T-helper 1 cell (primary cell): ENCODE measurements at places on chromosomes 1 and 21.

DNA sequence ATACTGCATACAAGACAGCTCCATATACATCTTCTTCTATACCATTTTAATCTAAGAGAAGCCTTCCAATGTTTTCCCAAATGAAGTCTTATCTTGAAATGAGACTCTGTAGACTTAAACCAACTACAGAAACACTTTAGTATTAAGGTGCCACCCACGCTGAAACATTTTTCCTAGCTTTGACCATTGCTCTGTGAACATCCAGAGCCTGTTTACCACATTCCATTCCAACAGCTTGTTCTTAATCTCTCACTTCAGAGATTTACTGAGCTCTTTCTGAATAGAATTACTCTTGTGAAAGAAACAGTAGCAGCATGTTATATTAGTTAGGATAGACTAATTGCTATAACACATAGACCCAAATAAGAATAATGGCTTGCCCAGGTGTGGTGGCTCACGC lies 19.6 kb upstream of the POGZ start:
- DNase-seq: no peak

GRCh38 chr1:97209381-97209957 lies 487.9 kb downstream of the PTBP2 start:
- no peak for DNase-seq

DNA sequence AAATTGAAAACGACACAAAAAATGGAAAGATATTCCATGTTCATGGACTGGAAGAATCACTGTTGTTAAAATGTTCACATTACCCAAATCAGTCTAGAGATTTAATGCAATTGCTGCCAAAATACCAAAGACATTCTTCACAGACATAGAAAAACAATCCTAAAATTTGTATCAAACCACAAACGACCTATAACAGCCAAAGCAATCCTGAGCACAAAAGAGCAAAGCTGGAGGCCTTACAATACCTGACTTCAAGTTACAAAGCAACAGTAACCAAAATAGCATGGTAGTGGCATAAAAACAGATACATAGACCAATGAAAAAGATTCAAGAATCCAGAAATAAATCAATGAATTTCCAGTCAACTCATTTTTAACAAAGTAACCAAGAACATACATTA lies 1077.3 kb downstream of the KCNT2 start:
- DNase-seq: no peak

GRCh38 chr1:31036749-31037500 lies 28.6 kb downstream of the PUM1 start:
- peak; percentile 41 for DNase-seq

DNA sequence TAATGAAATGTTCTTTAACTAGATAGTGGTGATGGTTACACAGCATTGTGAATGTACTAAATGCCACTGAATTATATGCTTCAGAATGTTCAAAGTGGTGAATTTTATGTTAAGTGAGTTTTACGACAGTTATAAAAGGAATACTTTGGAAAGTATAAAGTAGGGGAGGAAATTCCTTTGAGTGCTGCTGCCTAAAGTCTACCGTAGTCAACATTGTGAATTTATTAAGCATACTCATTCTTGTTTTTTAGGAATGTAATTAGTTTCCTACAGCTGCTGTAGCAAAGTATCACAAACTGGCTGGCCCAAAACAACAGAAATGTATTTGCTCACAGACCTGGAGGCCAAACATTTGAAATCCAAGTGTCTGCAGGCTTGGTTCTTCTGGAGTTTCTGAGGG lies 73.0 kb downstream of the SWT1 start:
- DNase-seq: no peak

DNA sequence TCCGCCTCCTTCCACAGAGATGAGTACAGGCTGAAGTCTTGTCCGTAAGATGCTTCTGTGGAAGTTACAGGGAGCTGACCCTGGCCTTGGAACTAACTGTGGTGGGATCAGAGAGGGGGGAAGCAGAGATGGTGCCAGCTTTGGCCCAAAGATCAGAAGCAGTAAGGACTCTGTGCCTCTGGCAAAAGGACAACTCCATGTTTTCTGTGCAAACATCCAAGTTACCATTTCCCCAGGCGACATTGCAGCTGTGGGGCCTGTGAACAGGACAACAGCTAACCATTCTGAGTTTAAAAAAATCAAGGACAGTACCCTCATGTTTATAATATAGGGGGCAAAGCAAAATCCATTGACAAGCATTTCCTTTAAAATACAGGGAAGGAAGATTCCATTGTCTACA lies 38.4 kb downstream of the TEX35 start:
- DNase-seq: no peak

GRCh38 chr1:229031481-229032341 lies 239.2 kb upstream of the RAB4A start:
- DNase-seq: no peak

DNA sequence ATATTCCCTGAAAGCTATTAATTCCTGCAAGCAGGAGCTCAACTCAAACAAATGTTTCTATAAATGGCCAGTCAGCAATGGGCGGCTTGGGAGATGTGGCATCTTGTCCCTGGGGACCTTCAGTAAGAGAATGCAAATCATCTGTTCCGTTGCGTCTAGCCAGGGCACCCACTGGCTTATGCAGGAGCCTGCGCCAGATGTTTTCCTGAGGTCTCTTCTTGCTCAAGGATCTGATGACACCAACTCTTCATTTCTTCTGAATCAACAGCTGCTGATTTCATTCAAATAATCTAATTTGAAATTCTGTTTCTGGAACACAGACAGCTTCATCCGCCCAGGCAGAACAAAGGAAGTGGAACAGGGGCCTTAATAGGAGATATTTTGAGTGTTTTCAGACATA lies 70.0 kb upstream of the AJAP1 start:
- DNase-seq: no peak

GRCh38 chr1:27961646-27962221 lies 2.0 kb downstream of the XKR8 start:
- DNase-seq: no peak

GRCh38 chr1:186188004-186188539 lies 187.0 kb downstream of the TPR start:
- DNase-seq: no peak

- no peak for DNase-seq
Measured at GRCh38 chr21:14361958-14362357, 21.0 kb downstream of the HSPA13 start.

DNA sequence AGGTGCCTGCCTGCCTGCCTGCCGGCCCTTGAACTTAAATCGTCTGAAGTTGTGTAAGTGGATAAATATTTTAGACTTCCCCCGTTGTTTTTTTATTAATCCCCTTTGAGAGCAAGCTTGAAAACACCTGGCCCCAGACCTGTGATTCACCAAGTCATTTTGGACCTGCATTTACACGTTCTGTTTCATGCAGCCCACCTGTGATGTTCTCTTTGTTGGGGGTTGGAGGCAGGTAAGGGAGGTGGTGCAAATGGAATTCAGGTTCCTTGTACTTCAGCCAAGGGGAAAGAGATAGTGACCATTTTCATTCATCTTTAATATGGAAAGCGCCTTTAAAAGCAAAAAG lies 1.2 kb downstream of the SLC37A1 start:
- no peak for DNase-seq

DNA sequence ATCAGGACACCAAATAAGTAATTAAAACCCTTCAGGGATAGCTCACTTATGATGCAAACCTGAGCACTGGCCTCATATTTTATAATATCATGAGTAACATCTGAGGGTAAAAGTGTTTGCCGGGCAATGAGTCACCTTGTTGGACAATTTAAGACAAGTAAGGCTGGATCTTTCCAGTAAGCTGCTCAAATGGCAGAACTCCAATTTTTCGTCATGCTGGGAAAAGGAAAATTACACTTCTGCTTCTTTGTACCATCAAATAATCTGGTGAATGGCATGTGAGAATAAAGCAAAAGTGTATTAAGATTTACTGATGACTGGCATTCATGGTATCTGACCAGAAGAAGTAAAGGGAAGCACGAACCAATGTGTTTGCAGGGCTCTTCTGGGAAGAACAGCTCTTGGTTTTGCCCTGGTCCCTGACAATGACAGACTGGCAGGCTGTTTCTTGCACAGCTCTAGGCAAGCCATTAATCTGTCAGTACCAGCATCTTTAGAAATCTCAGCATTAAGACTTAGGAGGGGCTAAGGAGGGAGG lies 392.2 kb downstream of the VAV3 start:
- DNase-seq: no peak

- DNase-seq: no peak
Measured at GRCh38 chr1:5156416-5157120, 502.2 kb downstream of the AJAP1 start.

DNA sequence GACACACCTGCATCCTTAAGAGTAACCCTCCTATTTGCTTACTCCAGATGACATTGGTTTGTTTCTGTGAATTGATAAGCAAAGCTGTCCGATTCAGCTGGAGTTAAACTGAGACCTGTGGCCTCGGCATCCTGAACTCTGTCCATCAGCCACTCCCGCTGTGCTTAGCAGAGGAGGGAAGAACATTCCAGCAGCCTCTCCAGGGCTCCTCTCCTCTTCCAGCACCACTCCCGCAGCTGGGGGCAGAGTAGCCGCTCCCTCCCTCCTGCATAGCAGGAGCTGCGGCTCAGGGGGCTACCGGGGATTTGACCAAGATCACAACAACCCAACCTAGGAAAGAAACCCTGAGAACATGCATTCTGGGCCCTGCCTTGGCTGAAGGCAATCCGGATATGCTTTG lies 8.8 kb downstream of the LRRC38 start:
- no peak for DNase-seq

- DNase-seq: no peak
Measured at GRCh38 chr1:169129109-169129784, 22.8 kb downstream of the ATP1B1 start.

DNA sequence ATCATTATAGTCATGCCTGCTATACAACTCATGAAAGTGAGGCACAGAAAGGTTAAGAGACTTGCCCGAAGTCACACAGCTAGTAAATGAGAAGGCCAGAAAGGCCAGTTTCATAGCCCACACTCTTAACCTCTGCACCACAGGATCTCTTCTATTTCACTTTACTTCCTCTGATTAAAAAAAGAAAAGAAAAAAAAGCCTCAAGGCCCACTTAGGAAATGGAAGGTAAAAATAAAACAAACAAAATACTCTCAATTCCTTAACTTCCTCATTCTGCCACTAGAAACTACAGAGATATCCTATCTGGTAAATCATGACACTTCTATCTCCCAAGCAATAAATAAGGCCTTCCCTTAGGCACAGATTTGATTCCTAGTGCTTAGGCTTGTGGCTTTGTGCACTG lies 7.6 kb upstream of the ENAH start:
- DNase-seq: no peak

DNA sequence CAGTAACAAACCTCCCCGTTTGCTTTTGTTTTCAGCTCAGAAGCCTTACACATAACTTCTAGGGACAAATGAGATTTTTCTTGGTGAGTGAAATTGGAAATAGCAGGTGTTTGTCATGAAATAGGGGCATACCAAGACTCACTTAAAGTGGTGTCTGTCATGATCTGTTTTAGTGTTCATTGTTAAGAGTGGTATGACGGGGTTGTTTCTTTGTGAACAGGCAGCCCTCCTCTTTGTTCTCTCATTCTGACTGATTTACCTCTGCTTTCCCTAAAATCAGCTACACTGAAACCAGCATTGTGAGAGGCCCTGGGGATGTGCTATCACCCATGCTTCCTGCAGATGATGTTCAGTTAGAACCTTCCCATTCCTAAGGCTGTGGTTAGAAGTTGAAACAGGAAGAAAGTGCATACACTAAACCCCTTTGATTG lies 2.5 kb upstream of the ERO1B start:
- DNase-seq: no peak

GRCh38 chr1:211036381-211037060 lies 97.4 kb downstream of the KCNH1 start:
- no peak for DNase-seq

DNA sequence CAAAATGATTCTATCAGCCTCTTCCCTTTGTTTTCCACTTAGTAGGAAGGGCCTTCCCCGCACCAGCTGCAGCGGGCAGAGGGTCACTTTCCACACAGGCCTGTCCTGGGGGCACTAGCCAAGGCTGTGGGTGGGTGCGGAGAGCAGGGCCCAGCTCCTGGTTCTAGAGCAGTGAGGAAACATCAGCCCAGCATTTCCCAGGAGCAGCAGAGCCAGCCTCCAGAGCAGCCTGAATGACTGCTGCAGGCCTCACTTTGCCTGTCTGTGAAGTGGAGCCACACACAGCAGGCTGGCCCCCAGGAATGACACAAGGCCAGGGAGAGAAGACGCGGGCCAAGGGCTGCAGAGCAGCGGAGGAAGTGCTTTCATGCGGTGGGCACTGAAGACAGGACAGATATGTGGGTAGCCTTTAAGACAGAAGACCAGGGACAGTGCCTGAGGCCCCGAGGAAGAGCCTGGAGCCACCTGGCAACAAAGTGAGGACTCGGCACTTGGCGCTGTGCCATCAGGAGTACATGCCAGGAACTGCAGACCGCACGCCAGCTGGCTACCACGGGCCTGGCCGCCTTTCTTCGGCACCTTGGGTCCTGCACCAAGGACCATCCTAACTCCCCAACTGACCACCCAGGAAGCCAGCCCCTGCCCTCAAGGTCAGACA lies 42.0 kb downstream of the ACOT7 start:
- no peak for DNase-seq

- DNase-seq: no peak
Measured at GRCh38 chr1:31551208-31551607, 25.1 kb upstream of the TINAGL1 start.

DNA sequence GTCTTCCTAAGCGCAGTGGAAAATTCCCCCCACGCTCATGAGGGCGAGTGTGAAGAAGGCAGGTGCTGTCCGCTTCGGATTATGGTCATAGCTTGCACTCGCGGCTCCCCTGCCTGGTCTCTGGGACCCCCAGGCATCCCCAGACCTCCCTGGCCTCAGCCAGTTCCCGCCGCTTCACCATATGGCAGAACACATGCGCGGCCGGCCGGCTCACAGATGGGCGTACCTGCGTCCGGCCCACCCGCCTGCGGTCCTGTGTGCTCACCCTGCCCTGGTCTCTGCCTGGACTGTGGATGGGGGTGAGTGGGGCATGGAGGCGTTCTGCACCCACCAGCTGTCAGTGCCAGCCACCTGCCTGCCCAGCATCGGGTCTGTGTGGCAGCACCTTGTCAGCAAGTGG lies 34.1 kb downstream of the PRKCZ start:
- DNase-seq: no peak

- no peak for DNase-seq
Measured at GRCh38 chr1:100875228-100875627, 19.4 kb downstream of the EXTL2 start.

DNA sequence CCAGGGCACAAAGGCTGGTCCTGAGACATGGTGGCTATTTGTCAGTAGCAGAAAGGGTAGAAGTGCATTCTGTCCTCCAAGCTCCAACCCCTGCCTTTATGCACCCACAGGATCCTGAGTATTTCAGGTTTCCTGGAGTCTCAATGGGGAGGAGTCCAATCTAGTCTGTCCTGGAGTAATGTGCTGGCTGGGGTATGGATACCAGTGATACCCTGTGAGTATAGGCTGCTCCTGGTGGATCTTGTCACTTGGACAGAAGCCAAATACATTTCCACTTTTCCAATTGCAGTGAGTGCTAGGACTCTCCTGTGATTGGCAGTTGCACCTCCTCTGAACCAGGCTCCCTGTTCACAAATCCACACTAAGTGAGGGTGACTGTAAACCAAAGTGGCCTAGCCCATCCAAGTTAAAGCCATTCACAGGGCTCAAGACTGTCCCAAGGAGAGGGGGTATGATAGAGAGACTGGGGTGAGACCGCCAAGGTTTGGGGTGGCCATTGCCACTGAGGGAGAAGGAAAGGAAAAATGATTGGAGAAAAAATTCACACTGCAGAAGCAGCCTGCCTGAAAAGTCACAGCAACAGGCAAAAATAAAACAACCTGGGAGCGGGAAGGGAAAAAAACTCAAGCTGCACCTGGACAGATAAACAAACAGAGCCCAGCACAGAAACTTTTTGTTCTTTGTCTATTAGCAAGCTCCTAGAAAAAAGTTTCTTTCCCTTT lies 163.4 kb upstream of the ETV3 start:
- no peak for DNase-seq

GRCh38 chr1:51517361-51518032 lies 1.6 kb downstream of the EPS15 start:
- no peak for DNase-seq
